NCI-H1436 (cell line): ENCODE measurements at places on chromosomes 1 and 21.

DNA sequence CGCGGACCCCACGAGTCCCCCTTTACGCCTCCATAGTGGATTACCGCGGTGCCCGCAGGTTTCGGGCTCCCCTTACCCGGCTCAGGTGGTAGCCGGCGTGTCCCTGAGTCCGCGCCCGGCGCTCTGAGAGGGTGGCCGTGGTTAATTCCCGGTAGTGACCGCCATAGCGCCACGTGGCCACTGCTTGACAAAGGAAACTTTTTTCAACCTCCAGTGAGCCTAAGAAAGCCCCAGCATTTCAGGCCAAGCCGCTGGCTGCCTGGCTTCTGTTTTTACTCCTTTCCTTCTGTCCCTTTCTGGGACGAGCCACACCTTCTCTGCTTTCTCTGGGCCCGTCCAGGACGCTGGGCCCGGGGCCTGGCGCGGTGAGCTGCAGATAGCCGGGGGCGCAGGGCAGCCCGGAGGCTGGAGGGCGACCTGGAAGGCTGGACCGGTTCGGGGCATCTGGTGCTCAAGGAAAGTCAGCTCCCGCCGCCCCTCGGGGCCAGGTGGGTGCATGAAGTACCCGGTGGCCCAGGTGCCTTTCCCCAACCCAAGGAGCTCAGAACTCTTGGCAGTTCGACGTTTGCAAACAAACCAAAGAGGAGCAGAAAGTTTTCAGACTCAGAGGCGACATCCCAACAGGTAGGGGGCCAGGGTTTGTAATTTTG lies 540 bp upstream of the C1orf198 start:
- DNase-seq = peak; percentile 62

- no peak for DNase-seq
These were observed 292.8 kb upstream of the B3GALT2 start for GRCh38 chr1:193479187-193479586.

GRCh38 chr1:208101661-208102431 lies 142.3 kb downstream of the PLXNA2 start:
- peak; percentile 86 for DNase-seq

GRCh38 chr1:213905344-213905743 lies 82.4 kb upstream of the PROX1 start:
- DNase-seq = no peak

- DNase-seq = no peak
These were observed 343.6 kb downstream of the NPHP4 start for GRCh38 chr1:5648410-5649165.

- no peak for DNase-seq
These were observed 20.1 kb downstream of the URB1 start for GRCh38 chr21:32372755-32373154.
